Caco-2 (cell line): ENCODE measurements at places on chromosomes 6 and 20.

GRCh38 chr6:3252369-3252768 is 6.4 kb upstream of the PSMG4 start:
- no peak for DNase-seq

DNA sequence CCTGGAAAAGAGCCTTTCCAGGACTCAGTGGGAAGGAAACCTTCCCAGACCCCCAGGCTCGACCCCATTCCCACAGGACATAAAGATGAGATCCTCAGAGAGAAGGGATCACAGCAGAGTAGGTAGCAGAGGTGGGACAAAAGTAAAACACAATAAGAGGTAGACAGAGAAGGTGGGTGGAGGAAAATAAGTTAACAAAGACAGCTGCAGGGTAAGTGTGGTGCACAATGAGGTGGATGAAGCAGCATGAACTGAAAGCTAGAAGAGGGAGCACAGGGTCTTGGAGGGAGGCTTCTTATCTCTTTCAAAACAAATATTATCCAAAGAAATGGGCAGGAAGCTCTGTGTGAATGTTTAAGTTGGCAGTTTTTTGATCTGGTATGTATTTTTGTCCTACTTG is 14.0 kb upstream of the MAP7 start:
- no peak for DNase-seq

- no peak for DNase-seq
Observed at GRCh38 chr6:21507811-21508210, 85.7 kb upstream of the SOX4 start.

DNA sequence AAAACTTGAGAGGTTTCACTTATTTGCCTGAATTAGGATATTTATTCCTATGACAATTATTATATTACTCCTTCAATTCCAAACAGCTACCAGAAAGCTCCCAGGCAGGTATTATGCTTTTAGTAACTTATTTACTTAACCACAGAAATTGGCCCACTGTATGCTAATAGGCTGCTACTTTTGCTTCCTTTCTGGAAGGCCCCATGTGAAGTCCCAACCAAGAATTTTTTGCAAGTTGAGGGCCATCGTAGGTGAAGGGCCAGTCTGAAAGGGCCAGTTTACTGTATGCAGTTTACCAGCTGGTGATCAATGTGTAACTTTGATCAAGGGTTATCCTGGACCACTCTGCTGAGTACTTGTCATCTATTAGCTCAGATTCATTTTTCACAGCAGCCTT is 45.0 kb downstream of the EDN1 start:
- no peak for DNase-seq

- DNase-seq, result no peak
Observed at GRCh38 chr6:89297695-89298351, 17.3 kb downstream of the GABRR2 start.

DNA sequence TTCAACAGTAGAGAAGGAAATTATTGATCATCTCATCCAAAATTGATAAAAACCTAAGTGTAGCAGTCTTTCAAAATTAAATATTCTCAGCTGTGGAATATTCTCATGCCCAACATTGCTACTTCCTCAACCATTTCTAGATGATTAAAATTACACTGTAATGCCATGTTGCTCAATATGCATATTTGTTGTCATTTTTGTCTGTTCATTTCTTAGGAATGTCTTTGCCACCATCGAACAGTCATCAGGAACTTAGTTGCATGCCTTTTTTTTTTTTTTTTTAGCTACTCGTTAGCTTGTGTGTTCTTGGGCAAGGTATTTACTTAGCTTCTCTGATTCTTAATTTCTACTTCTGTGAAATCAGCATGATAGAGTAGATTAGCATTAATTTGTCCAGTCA is 188.6 kb downstream of the DTNBP1 start:
- no peak for DNase-seq

- no peak for DNase-seq
Observed at GRCh38 chr6:161255518-161255917, 18.3 kb downstream of the AGPAT4 start.

GRCh38 chr20:3876676-3877075 is 12.5 kb upstream of the PANK2 start:
- DNase-seq, result no peak

GRCh38 chr6:133951227-133951626 is 1.8 kb upstream of the TBPL1 start:
- DNase-seq, result no peak

GRCh38 chr6:97222903-97223302 is 60.1 kb downstream of the MMS22L start:
- DNase-seq, result no peak

- no peak for DNase-seq
Observed at GRCh38 chr6:25058441-25058840, 122.7 kb upstream of the RIPOR2 start.

- DNase-seq, result no peak
Observed at GRCh38 chr6:143538374-143538773, 26.9 kb upstream of the FUCA2 start.

DNA sequence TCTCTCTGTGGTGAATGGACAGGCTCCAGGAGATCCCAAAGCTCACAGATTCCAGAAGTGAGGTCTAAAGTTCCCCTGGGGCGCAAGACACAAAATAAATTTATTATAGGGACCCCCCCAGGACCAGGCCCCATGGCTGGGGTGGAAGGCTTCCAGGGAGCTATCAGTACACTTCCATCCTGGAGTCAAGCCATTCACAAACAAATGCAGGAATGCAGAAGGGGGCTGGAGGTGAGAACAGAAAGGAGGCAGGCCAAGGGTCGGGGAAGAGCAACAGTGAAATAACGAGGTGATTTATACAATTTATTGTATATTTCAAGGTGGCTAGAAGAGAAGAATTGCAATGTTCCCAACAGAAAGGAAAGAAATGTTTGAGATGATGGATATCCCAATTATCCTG is 126.9 kb downstream of the LY86 start:
- DNase-seq, result no peak

GRCh38 chr6:82842721-82843120 is 222.9 kb downstream of the UBE3D start:
- no peak for DNase-seq

- DNase-seq, result no peak
Observed at GRCh38 chr6:137904822-137905617, 38.0 kb downstream of the TNFAIP3 start.

DNA sequence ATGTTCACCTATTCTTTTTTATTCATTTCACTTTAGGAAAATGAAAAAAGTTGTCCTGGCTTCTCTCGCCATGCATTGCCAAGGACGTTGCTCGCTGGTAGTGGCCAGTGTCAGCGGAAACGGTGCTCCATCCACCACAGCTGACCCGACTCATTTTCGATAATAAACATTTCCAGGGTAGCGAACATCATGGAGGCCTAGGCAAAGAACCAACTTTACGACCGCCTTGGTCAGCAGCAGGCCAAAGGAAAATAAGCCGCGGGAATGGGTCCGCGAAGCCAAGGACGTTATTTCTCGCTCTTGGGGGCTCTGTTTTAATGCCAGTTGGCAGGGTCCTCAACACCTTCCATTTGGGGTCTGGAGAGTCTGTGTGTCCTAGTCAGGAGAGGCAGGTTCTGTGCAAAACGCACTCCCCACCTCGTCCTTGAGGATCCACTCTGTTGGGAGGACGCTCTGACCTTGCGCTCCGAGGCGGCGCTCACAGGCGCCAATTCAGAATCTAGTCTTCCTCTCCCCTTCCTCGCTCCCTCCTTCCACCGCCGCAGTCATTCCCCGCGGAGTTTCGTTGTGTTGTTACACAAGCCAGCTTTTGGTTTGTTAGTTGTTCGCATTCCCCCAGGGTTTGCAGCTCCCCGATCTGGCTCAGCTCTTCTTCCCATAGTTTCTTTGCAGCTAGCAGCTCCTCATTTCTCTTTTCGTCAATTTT is 4.1 kb upstream of the PAX1 start:
- DNase-seq, result no peak

GRCh38 chr6:2952557-2953095 is 18.7 kb downstream of the SERPINB6 start:
- DNase-seq, result peak; percentile 67

DNA sequence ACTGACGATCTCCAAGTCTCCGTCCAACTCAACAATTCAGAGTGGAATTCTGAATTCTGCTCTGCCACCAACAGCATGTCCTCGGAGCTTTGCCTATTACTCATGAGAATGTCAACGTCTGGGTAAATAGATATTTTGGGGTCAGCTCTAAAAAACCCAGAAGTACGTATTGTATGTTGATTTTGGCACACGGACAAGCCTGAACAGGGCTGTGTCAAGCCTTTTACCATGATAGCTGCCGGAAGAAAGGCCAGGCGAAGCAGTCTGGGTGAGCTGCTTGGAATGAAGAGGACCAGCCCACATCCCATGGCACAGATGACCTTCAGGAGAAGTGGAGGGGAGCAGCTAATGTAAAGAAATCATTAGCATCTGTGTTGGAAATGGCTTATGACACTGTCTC is 88.0 kb upstream of the JAG1 start:
- no peak for DNase-seq

DNA sequence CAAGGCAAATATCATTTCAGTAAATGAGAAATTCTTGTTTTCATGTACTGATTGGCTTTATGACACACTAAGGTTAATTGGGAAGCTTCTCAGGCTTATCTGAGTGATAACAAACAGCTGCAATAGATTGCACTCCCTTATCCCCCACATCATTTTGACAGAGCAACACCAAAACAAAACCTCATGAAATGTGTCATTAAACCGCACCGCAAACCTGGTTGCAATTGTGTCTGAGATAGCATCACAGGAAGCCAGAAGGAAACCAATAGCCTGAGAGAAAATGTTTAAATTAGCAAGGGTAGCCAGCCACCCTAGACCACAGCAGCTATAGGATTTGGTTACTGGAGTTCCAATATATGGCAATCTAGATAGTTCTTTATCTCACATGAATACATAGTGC is 31.6 kb upstream of the LAMA4 start:
- no peak for DNase-seq

- DNase-seq, result no peak
Observed at GRCh38 chr20:42159808-42160207, 541.6 kb upstream of the CHD6 start.

DNA sequence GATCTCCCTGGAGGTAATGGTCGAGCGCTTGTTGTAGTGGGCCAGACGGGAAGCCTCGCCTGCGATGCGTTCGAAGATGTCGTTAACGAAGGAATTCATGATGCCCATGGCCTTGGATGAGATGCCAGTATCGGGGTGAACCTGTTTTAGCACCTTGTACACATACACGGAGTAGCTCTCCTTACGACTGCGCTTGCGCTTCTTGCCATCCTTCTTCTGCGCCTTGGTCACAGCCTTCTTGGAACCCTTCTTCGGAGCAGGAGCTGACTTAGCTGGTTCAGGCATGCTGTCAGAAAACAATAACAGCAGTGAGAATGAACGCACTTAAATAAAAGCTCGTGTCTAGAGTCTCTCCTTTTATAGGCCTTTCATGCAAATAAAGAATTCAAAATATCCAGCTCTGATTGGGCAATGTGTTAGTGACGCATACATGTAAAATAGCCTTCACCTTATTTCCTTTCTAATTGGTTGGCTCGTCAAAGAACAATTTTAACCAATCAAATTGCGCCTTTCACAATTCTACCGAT is 129.2 kb downstream of the HFE start:
- no peak for DNase-seq

- DNase-seq, result no peak
Observed at GRCh38 chr20:13166011-13166410, 55.1 kb upstream of the ISM1 start.

GRCh38 chr6:75210885-75211739 is 5.3 kb upstream of the COL12A1 start:
- DNase-seq, result no peak

DNA sequence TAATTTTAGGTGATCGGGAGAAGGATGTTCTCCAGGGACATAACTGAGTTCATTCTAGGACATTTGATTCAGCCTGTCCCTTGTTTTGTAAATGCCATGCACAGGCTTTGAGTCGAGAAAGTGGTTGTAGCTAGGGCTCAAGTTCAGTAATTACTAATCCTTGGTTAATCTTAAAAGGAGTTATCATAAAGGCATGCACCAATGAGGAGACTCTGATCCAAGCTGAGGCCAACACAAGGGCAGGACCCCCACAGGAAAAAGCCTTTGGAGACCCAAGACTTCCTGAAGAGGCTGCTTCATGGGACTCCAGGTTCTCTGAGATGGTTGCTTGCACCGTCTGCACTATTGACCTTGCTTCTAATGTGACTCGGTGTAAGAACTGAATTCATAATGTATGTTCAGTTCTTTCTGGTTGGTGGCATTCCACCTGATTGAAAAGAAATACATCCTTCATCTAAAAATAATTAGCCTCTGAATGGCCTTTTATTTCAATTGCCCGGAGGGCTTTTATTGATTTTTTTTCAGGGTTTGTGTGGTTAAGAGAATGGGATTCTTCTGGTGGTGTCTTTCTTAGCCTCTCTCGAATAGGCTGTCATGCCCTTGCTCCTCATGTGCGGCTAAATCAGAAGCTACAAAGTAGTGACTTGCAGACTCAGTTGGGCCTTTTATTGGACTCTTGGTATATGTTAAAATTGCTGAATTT is 201.7 kb upstream of the PLCB4 start:
- no peak for DNase-seq

DNA sequence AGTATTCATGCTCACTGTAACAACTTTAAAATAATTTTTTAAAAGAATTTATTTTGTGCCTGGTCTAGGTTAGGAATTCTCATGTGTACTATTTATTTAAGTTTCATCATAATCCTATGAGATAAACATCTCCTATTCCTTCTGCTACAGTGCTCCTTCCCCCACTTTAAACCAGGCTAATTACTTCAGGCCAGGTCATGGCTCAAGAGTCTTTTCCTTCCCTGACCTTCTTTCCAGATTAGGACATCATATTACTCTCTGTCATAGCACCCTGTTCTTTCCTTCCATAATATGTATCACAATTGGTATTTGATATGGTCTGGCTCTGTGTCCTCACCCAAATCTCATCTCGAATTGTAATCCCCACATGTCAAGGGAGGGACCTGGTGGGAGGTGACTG is 239.0 kb downstream of the BTBD9 start:
- no peak for DNase-seq

DNA sequence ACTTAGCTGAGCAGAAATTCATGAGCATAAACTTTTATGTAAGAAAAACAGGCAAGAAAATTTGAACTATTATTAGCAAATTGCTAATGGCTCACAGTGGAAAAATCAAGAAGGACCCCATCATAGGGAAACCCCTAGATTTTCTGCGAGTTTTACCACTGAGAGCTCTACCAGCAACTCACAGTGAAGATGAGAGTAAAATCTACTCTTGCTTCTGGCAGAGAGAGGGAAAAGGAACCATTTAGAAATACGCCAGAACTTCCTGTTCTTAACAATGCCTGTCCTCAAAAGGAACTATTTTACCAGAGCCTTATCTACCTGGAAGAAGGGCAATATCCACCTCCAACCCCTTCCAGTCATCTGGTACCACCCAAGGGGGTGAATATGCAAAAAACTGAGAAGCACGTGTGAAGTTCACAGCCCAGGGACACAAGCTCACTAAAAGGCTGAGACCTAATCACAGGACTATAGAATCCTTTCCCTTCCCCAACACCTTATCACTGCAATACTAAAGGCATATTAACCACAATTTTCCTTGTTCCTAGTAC is 34.4 kb upstream of the ASF1A start:
- DNase-seq, result no peak

- no peak for DNase-seq
Observed at GRCh38 chr6:135228486-135228885, 47.4 kb downstream of the MYB start.
